K562 (cell line): ENCODE measurements at places on chromosomes 12 and 14. TPM values are rescaled to one million over a fixed set of nuclear protein-coding genes. Genes with fewer than 3 reads are reported as not detected.

Gene ASPG
- total RNA-seq, result 0.18 TPM in 1 of 2 replicates, not detected in the other

Gene CD163
- total RNA-seq, result 0.51 and 0.62 TPM in 2 replicates

Gene RESF1
- total RNA-seq, result 51.2 and 52.4 TPM in 2 replicates

Gene GPR137C
- total RNA-seq, result 0.07 and 0.31 TPM in 2 replicates

Gene OGFOD2
- 51.7 and 63.0 TPM in 2 replicates for total RNA-seq

Gene KLRK1
- total RNA-seq, result 0.09 TPM in 2 replicates

Gene RHEBL1
- total RNA-seq, result 7.7 and 8.8 TPM in 2 replicates

Gene CYP27B1
- total RNA-seq, result 2.6 and 4.2 TPM in 2 replicates

Gene ARHGEF25
- 13.6 and 15.0 TPM in 2 replicates for total RNA-seq

Gene RDH12
- total RNA-seq, result 0.29 TPM in 1 of 2 replicates, not detected in the other

Gene RFX4
- total RNA-seq, result not detected in 2 replicates

Gene OTX2
- not detected in 2 replicates for total RNA-seq

Gene SBNO1
- total RNA-seq, result 73.7 and 77.1 TPM in 2 replicates

Gene SLC38A4
- total RNA-seq, result 0.09 and 0.16 TPM in 2 replicates

Gene HOXC10
- 0.35 and 0.69 TPM in 2 replicates for total RNA-seq

Gene MYO1H
- total RNA-seq, result not detected in 2 replicates

Gene CLEC7A
- total RNA-seq, result 0.16 TPM in 1 of 2 replicates, not detected in the other

Gene SLC16A7
- 0.18 TPM in 2 replicates for total RNA-seq

Gene ESPL1
- 47.9 and 55.0 TPM in 2 replicates for total RNA-seq

Gene CEBPE
- total RNA-seq, result 0.13 and 0.16 TPM in 2 replicates

Gene ACVR1B
- total RNA-seq, result 10.3 and 15.1 TPM in 2 replicates
